Cardiac septum (tissue), 1 donor: ENCODE measurements at places on chromosomes 1 and 21. TPM values are rescaled to one million over a fixed set of nuclear protein-coding genes. Genes with fewer than 3 reads are reported as not detected.

- no peak for DNase-seq
These were observed 211.0 kb downstream of the ZP4 start for GRCh38 chr1:237679687-237680086.

GRCh38 chr1:243402868-243403267 lies 147.0 kb downstream of the SDCCAG8 start:
- DNase-seq: no peak

GRCh38 chr1:222107975-222108374 lies 366.1 kb upstream of the DUSP10 start:
- no peak for DNase-seq

Gene A3GALT2
- total RNA-seq: not detected
